ENCODE measurements at places on chromosomes 7 and 10.
A peak's percentile ranks its signal among the peaks of the same experiment; 100 is the strongest.

DNA sequence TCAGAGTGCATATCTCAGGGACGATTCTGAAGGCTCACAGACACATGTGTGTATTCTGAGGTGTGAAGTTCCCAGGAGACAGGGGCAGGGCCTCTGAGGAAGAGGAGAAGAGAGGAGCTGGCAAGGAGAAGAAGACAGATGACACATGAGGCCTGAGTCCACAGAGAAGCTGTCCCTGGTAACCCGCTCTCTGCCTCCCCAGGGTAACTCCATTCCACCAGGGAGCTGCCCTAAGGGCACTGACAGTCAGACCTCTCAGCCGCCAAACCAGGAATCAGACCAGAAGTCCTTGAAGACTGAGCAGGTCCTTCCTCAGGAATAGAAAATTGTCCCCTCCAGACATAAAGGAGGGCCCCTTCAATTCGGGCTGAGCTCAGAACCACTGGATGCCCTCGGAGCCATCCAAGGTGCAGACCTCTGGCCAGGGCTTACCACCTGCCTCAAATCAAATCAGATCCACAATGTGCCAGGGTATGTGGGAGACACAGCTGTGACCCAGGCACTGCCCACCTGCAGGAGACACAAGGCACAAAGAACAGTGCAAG, 57.4 kb downstream of the TLL2 start:
- DNase-seq: no peak

DNA sequence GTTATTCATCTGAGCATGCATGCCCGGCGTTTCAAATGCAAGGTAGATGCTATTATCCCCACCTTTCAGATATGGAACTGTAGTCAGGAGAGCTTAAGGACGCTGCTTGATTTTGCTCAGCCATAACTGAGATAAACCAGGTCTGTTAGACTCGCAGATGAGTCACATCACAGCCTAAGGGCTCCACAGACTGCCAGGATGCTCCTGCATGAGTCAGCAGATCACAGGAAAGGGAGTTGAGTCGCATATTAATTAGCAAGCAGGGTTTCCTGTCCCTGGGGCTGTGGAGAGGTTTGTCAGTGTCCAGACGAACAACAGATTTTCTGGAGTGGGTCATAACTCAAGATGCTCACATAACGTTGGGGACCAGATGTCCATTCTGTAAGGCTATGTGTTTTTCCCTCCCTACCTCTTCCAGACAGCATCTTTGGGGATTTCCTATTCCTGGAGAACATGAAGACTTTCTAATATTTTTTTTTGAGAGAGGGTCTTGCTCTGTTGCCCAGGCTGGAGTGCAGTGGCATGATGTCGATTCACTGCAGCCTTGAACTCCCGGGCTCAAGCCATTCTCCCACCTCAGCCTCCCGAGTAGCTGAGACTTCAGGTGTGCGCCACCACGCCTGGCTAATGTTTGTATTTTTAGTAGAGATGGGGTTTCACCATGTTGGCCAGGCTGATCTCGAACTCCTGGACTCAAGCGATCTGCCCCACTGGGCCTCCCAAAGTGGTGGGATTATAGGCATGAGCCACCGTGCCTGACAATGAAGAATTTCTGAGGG, 36.7 kb downstream of the PFKFB3 start:
- DNase-seq: peak; percentile 34

DNA sequence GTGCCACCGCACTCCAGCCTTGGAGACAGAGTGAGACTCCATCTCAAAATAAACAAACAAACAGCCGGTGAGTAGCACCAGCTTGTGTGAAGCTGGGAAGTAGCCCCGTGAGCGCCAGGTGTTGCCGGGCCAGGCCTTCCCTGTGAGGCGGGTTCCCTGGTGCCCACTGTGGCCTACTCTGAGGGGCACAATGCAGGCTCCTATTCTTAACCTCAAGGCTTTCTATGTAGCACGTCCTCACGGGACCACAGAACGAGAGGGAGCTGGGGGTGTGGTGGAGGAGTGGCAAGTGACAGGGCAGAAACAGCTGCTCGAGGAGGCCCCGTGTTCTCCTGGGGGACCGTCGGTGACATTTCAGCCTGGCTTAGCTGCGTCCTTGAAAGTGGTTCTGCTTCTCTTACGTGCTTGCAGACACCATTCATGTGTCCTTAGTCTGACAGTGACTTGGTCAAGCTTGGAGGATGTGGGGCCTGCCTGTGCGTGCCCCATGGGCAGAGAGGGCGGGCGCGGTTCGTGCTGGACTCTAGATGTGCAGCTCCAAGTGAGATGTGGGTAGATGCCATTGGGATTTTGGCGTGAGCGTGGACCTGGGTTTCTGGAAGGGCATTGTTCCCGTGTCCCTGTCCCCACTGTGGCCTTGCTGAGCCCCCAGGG, 116.6 kb downstream of the NKX6-2 start:
- no peak for DNase-seq

DNA sequence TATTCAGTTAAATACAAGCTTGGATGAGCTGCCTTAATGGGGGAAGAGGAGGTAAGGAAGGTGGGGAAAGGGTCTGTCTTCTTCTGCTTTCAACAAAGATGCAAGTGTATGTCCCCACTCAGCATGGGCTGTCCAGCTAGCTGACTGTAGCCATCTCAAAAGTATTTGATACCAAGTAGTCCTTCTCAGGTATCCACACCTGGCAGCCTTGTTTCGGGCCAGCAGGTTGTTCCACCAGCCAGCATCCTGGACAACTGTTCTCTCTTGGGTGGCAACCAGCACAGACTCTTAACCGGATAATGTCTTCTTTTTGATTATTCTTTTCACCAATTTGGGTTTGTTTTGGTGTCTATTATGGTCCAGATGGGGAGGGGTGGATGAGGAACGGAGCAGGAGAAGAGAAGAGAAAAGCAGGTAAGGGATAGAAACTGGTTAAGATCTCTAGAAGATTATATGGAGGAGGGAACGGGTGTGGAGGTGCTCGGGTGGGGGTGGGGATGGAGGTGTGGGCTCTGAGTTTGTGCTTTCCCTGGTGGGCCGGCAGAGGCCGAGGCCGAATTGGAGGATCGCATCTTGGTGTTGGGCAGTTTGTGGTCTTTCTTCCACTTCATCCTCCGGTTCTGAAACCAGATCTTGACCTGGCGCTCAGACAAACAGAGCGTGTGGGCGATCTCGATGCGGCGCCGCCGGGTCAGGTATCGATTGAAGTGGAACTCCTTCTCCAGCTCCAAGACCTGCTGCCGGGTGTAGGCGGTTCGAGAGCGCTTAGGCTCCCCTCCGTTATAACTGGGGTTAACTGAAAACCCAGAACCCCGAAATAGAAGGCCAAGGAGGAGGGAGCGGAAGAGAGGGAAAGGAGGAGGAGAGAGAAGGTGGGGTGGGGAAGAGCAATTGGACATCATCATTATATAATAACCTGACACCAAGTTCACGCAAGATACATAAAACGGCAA, 1.5 kb downstream of the HOXA4 start:
- DNase-seq: no peak

- no peak for DNase-seq
These were observed 3.1 kb upstream of the SMURF1 start for GRCh38 chr7:99146979-99147378.

- DNase-seq: no peak
These were observed 1.5 kb upstream of the AUTS2 start for GRCh38 chr7:69596723-69597277.

- DNase-seq: no peak
These were observed 63.6 kb upstream of the INSIG1 start for GRCh38 chr7:155234158-155234492.

DNA sequence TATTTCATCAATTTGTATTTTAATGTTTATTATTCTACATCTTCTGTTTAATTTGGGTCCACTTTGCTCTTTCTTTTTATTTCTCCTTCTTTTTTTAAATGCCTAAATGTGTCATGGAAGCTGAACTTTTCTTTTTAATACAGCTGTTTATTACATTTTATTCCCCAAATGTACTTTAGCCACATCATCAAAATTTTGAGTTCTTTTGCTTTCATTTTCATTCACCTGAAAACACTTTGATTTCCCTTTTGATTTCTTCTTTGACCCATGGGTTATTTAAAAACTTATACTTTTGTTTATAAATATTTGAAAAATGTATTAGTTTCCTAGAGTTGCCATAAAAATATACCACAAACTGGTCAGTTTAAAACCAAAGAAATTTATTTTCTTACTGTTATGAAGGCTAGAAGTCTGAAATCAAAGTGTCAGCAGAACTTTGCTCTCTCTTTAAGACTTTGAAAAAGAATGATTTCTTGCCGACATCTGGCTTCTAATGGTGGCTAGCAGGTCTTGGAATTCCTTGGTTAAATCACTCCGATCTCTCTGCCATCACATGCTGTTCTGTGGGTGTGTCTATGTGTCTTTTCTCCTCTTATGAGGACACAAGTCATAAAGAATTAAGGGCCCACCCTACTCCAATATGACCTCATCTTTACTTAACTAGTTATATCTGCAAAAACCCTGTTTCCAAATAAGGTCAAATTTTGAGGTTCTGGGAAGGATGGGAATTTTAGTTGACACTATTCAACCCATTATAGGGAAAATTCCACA, 225.5 kb downstream of the ANKRD7 start:
- DNase-seq: no peak

GRCh38 chr7:127751490-127752448, 99.8 kb downstream of the SND1 start:
- DNase-seq: no peak

- no peak for DNase-seq
These were observed 247.8 kb upstream of the AOAH start for GRCh38 chr7:36972140-36972518.

GRCh38 chr10:103277713-103278536, 987 bp downstream of the INA start:
- DNase-seq: no peak

DNA sequence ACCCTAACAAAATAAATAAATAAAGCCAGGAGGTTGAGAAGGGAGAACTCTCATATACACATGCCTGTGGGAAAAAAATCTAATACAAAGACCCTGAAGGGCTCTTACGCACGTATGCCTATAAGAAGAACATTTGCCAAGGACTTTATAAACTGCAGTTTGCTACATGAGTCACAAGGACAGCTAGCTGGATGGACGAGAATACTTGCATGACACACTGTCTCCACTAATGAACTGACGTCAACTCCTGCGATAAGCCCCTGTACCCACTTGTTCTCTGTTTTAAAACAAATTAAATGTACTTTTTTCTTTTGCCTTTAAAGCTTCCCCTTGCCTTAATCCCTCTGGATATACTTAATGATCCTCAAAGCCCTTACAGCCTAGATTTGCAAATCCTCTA, 374.6 kb upstream of the GHITM start:
- DNase-seq: no peak

DNA sequence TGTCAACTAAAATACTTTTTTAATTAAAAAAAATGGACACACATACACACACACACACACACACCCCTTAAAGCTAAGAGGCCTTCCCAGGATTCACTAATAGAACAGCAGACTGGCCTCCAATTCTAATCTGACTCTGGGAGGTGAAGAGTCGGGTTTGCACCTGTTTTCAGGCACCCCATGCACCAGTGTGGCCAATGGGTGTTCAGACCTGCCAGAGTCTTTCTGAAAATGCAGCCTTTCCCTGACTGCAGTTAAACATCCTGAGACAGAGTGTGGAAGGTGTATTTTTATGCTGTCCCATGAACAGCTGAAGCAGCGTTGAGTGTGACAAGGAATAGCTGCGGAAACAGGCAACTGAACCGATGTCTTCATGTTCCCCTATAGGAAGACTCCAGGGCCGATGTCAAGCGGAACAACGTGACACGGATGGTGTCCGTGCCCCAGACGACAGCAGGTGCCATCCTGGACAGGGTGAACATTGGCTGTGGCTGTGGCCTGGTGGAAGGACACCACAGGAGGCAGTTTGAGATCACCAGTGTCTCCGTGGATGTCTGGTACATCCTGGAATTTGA, 74.6 kb upstream of the LYZL2 start:
- DNase-seq: no peak

DNA sequence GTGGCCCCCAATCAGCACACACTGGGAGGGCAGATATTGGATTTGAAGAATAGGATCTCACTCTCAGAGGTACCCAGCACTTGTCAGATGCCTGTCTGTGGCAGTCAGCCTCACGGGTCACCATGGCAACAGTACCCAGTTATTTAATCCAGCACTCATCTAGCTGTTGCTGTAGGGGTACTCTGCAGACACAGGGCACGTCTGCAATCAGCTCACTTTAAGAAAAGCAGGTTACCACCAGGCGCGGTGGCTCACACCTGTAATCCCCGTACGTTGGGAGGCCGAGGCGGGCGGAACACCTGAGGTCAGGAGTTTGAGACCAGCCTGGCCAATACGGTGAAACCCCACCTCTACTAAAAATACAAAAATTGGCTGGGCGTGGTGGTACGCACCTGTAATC, 11.9 kb downstream of the SFXN4 start:
- DNase-seq: no peak

DNA sequence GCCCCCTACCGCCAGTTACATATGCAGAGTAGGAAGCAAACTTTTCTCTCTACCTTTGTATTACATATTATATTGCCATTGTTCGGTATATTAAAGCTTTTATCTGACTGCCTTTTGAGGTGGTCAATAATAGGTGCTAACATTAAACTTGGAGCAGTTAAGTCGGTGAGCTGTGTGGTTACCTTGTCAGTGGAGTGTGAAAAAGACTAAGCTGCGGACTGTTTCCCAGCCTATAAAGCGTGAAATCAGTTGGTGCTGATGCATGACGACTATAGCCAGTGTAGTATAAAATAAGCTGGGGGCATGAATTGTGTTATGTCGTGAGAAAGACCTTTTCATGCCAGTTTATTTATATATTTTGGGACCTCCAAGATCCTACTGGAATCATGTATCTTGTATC, 33.7 kb downstream of the R3HCC1L start:
- no peak for DNase-seq

DNA sequence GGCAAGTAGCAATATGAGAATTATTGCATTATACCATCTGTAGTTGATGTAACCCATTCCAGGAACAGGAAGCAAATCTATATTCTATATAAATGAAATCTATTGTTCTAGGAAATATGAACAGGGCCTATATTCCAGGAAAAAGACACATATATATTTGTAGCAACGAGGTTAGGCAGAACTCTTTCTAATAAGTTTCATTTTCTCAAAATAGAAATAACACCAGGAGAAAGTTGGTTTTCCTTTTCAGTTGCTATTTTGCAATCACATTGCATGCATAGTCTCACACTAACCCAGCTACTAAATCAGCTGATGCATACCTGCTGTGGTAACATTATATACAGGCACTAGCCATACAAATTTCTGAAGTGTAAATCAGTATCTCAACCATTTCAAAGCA, 6.2 kb upstream of the IFIT2 start:
- DNase-seq: no peak

- DNase-seq: no peak
These were observed 54.2 kb downstream of the CDC123 start for GRCh38 chr10:12250181-12250580.

- no peak for DNase-seq
These were observed 65.9 kb downstream of the BBS9 start for GRCh38 chr7:33195264-33195663.

- DNase-seq: no peak
These were observed 4.2 kb downstream of the PSAP start for GRCh38 chr10:71846816-71847215.

DNA sequence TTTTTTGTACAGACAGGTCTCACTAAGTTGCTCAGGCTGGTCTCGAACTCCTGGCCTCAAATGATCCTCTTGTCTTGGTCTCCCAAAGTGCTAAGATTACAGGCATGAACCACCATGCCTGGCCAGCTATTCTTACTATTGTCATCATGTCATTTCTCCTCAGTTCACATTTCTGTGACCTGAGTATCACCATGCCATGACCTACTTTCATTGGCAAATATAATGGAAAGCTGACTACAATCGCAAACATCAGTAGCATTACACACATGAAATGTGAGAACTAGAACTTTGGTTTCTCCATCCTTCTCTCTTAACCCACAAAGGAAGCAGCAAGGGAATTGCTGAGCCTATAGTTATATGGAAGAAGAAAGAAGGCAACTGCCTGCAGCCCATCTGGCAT, 26.0 kb upstream of the WIPF3 start:
- DNase-seq: no peak
